ENCODE measurements at places on chromosomes 7 and 10.
A peak's percentile ranks its signal among the peaks of the same experiment; 100 is the strongest.

GRCh38 chr7:70015353-70015752 lies 417.1 kb downstream of the AUTS2 start:
- DNase-seq, result no peak

DNA sequence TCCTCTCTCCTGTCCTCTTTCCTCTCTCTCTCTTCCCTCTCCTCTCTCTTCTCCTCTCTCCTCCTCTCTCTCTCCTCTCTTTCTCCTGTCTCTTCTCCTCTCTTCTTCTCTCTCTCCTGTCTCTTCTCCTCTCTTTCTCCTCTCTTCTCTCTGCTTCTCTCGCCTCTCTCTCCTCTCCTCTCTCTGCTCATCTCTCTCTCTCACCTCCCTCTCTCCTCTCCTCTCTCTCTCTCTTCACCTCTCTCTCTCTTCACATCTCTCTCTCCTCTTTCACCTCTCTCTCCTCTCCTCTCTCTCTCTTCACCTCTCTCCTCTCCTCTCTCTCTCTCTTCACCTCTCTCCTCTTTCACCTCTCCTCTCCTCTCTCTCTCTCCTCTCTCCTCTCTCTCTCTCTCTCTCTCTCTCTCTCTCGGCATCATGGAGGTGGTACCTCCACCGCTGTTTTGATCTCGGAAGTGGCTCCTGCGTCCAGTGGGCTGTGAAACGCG lies 30.1 kb downstream of the CFAP46 start:
- DNase-seq, result no peak

GRCh38 chr7:85612514-85612913 lies 425.7 kb upstream of the SEMA3D start:
- no peak for DNase-seq

- DNase-seq, result peak; percentile 97
Observed at GRCh38 chr10:78944723-78945312, 123.9 kb upstream of the ZMIZ1 start.

- no peak for DNase-seq
Observed at GRCh38 chr7:101363196-101363733, 590 bp downstream of the COL26A1 start.

DNA sequence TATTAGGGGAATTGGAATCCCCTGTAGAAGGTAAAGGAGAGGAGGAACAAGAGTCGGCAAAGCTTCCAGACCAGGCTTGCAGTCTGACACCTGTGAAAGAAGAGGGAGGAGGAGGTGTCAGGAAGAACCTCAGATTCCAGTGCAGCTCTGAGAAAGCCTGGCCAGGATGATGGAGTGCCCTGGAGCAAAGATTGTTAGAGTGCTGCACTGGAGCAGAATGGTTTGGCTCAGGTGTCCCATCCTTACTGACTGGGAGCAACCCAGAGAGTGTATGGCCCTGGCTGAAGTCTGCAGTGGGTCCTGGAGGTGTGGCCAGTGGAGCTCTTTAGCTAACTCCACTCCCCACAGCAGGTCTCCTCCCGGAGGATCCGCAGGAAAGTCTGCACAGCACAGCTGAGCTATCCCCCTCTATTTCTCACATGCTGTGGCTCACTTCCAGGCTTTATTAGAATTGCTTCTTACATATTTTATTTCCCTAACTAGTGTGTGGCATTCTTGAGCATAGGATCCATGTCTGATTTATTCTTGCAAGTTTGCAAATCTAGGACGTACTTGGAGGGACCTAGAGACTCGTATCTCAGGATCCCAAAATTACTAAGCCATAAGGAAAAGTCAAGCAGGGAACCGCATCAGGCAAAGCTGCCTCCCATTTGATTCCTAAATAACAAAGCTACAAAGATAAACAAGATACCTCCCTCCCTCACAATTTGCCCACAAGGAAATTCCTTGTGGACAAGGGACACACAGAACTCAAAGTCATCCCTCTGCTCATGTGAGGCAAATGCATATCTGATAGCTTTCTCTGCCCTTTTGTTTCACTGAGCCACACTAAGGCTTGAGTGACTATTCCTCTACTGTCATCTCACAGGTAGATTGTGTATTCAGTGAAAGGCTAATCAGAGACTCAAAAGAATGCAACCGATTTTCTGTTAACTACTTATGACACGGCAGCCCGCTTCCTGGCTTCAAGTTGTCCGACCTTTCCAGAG lies 58.8 kb downstream of the VIM start:
- no peak for DNase-seq

GRCh38 chr7:2597273-2597640 lies 34.5 kb upstream of the TTYH3 start:
- no peak for DNase-seq

- peak; percentile 68 for DNase-seq
Observed at GRCh38 chr10:120456626-120457430, at the start of gene PLPP4. Gene PLPP4, plus strand, starts transcription at chr10:120457227. Its CDS starts 79 bp downstream, at chr10:120457306.

DNA sequence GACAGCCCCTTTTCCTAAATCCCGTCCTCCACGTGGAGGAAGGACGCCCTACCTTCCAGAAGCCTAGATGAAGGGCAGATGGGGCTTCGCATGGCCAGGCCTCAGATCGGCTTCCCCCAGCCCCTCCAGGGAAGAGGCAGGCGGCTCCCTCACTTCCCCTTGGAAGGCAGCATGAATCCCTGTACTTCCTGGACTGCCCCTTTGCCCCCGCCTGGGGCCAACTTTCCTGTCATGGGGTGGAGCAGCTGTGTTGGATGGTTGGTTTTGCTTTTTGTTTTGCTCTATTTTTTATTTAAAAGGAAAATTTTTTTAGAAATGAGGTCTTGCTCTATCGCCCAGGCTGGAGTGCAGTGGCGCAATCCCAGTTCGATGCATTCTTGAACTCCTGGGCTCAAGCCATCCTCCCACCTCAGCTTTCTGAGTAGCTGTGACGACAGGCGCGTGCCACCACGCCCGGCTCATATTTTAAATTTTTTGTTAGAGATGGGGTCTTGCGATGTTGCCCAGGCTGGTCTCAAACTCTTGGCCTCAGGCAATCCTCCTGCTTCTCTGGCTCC lies 27.2 kb downstream of the GTF2IRD1 start:
- DNase-seq, result peak; percentile 58

DNA sequence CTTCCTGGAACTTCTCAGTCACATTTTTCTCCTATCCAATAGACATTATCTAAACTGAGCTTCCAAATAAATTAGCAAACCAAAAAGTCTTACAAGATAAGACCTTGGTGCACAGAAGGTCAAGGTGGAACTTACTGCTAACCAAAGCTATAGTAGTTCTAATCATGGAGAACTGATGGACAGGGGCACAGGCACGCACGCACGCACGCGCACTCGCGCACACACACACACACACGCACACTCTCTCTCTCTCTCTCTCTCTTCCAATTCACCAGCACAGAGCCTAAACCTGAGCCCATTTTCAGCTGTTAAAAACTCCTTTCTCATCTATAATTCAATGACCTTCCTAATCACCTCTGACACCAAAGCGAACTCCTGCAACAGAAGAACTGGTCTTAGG lies 7.5 kb downstream of the FGFR2 start:
- DNase-seq, result no peak

- no peak for DNase-seq
Observed at GRCh38 chr10:4776234-4776638, 49.8 kb upstream of the AKR1E2 start.

All from fibroblast of skin of right biceps (primary cell).